ENCODE measurements at places on chromosomes 6 and 20.

- DNase-seq = no peak
These were observed 10.0 kb downstream of the SIM1 start for GRCh38 chr6:100454551-100455229.

- DNase-seq = no peak
These were observed 27.9 kb upstream of the CCR6 start for GRCh38 chr6:167094820-167095637.

- DNase-seq = no peak
These were observed 162.6 kb downstream of the FAM83B start for GRCh38 chr6:55009131-55009530.

DNA sequence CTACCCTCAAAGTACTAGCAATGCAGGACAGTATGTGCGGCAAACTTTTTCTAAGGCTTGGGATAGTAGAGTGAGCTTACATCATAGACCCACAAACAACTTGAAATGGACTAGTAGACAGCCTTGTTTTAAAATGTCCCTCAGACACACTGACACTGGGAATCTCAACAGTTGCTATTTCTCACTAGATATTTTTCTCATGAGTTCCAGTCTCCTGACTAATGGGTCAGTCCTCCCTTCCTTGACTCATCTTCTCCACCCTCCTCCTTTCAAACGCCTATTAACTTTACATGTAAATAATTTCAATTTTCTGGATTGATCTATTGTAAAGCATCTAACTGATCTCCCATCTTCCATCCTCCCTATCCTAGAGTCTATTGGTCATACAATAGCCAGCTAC is 308.3 kb upstream of the PREP start:
- DNase-seq = no peak

DNA sequence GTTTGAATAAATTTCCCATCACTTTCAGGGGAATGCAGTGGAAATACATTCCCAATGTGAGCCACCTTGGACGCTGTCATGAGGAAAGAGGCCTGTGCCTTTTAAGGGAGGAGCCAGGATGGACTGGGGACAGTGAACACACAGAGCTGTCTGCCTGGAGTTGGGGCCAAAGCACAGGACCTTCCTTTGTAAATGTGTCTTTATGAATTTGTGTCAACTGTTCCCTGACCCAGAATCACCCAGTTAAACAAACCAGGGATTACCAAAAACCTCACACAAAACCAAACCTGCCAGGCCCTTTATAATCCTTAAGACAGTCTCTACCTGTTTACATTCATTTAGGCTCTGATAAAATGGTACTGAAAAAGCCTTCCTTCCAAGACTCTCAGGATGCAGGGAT is 513.7 kb downstream of the MAFB start:
- no peak for DNase-seq

DNA sequence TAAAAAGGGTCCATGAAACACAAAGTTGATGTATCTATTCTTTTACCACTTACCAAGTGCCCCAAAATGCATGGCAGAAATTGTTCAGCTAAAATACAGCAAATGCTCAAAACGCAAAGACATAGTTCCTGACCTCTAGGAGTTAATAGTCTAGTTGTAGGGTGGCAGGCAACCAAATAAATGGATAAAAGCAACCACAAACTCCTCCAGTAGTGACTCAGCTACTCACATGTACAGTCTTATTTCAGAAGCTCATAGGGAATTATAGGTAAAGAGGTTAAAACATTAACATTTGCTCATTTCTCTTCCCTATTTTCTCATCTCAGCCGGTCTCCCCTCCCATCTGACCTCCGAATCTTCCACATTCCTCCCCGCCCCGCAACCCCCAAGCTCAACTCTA is 143.9 kb upstream of the INSM1 start:
- DNase-seq = no peak

DNA sequence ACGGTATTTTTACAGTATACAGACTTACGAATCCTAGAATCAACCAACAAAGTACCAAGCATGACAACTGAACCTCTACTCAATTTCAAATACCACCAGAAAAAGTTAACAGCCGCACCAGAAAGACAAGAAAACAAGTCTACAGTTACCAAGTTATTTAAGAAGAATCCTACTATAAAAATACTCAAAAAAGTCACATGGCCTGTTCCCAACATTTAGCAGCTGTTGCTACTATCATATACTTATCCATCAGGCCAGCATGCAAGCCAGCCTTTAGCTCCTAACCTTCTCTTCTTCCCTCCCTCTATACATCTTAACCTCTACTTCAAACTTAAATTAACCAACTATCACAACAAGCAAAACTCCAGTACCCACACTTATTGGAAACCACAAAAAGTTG is 1.9 kb downstream of the SYNCRIP start:
- no peak for DNase-seq

GRCh38 chr6:159089909-159090308 is 45.1 kb upstream of the TAGAP start:
- no peak for DNase-seq

DNA sequence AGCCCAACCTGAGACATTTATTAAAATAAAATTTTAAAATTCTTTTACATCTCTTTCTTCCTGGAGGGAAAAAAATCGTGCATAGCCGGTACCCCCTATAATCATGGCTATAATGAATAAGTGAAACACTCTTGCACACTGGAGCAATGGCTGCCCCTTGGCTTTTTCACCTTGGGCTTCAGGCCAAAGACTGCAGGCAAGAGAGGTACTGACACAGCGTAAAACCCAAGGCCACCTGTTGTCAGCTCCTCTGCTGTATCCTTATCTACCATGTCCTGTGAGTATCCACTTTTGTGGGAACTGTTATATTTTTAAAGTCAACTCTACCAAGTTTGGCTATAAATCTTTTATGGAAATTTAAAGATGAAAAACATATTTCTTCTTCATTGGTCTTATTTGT is 23.0 kb upstream of the LY86 start:
- DNase-seq = no peak

DNA sequence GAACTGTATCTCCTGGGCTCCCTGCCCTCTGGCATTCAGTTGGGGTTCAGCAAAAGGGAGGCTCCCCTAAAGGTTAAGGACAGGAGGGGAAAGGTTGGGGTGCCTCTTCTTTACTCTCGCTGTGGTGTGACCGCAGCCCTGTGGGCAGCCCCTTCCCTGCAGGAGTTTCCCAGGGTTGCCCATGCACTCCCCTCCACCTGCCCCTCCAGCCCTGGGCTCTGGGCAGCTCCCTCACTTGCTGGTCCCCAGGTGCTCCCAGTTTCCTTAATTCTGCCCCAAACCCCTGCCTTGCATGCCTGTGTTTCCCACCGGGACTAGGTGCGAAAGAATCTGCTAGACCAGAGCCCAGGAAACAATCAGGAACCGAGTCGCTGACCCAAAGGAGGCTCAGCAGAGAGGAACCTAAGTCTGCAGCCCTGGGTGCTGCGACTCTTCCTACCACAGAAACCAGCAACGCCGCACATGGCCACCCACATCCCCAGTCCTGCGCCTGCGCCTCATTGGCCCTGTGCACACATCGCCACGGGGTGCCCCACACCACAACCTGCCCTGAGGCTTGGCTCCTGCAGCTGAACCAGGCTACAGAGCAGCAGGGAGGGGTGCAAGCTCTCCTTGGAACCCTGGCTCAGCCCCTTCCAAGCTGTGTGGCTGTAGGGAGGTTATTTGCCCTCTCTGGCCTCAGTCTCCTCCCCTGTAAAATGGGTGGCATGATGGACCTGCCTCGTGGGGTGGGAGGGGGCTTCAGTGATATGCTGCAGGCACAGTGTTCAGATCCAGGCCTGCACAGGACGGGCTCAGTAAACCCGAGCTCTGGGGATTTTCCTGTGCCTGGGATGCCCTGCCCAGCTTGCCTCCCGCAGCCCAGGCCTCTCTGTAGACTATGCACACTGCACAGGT is 487.6 kb downstream of the PREX1 start:
- DNase-seq = no peak

DNA sequence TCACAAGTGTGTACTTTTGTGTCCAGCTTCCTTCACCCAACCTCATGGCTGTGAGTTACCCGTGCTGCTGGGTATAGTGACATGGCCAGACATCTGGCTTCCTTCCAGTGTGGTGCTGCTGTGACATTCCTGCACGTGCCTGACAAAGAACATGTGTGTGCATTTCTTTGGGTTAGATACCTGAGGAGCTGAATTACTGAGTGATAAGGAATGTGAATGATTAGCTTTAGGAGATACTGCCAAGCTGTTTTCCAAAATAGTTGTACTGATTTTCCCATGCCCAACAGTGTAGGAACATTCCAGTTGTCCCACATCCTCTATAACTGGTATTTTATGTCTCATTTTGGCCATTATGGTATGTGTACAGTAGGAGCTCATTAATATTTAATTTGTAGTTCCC is 132.5 kb downstream of the PREX1 start:
- DNase-seq = no peak

GRCh38 chr6:88920774-88921733 is 42.4 kb downstream of the RNGTT start:
- no peak for DNase-seq

DNA sequence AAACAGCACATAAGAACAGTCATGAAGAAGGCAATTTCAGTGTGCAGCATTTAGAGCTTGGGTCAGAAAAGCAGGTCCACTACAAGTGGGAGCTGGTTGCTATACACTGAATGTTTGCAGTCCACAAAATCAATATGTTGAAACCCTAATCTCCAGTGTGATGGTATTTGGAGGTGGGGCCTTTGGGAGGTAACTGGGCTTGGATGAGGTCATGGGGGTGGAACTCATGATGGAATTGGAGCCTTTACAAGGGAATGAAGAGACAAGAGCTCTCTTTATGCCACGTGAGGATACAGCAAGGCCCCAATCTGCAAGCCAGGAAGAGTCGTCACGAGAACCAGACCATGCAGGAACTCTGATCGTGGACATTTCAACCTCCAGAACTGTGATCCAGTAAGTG is 216.7 kb upstream of the SLC35B3 start:
- no peak for DNase-seq

GRCh38 chr6:170116636-170117035 is 174.2 kb downstream of the DLL1 start:
- DNase-seq = no peak

DNA sequence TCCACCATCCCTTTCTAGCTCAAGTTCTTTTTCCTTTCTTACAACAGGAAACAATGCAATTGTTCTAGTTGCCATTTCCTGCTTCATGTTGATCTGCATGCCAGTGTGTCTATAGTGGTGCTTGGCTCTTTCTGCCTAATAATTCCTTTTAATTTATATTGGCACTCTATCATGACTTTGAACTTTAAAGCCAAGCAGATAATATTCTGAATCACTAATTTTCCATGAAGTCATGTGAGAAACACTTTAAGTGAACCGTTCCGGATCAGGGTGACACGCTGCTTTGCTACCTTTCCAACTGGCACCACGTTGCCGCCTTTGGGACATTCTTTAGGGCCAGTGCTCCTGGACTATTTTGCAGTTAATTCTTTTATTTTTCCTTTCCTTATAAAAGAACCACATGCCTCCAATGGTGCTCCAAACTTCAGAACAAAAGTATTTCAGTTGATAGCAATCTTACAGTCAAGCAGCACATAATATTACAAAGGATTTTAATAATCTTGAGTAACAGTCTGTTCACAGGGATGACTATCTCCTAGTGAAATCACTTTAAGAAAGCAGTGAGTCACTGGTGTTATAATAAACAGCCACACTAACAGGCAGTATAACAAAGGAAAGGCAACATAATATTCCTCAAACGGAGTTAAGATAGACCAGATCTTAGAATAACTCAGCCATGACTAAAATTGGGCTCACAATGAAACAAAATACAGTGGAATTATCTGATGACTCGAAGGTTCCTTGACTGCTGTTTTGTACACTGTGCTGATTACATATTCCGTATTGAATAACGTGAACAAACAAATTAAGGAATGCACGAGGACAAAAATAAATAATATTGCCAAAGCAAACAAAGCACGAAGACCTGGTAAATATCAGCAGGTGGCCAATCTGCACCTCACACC is 19.0 kb upstream of the BLOC1S5 start:
- no peak for DNase-seq

DNA sequence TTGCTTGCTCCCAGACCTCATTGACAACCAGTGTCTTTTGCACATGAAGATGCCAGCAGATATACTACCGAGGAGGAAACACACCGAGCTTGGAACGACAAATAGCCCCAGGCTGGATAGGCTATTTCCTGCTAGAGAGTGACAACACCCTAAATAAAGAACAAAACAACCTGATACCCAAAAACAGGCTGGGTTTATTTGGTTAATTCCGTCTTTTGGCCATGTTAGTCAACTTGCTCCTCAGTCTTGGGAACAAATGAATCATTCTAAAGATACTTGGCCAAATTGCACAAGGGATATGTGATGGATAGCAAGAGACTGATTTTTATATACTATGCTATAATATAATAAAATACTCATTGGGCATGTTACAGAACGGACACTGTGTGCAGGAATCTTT is 11.5 kb upstream of the MUC22 start:
- DNase-seq = no peak

DNA sequence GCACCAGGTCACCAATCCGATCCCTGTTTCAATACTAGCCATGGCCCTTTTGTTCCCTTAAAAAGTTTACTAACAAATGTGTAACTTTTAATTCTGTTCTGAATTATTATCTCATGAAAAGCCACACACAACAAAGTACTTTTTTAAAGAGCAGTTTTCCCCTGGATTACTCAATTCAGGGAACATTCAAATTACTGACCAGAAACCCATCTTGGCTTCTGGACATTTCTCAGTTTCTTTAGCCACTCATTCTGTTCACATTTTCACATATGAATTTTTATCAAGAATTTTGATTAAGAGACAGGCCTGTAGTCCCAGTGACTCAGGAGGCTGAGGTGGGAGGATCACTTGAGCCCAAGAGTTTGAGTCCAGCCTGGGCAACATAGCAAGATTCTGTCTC is 47.4 kb downstream of the INSM1 start:
- no peak for DNase-seq

GRCh38 chr6:4853349-4853748 is 77.1 kb downstream of the CDYL start:
- DNase-seq = no peak

GRCh38 chr6:31358302-31358701 is 1.3 kb upstream of the HLA-B start:
- DNase-seq = no peak

DNA sequence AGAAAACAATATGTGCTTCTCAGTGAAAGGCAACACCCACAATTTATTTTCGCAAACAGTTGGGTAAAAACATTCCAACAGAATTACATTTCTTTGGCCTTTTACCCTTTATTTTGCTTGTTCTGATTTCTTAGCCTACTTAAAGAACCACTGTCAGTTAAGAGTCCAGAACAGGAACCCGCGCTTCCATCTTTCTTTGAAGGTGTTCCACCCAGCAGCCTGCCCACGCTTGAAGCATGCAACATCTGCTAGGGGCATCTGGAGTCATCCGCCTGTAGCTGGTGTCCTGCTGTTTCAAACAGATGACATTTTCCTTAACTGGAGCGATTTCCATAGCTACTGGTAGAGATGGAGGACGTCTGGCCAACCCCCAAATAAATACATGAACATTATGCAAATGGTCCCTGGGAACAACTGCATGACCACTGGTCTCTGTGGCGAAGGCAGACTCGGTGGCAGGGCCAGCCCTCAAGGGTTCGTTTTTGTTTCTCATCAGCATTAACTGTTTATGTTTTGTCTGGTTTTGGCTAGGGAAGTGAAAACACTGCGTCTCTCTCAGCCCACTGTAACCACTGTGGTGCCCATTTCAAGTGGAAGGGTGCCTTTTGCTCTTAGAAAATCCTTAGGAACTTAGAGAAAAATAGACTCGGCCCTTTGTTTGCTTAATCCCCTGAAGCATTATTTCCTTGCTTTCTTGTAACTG is 51.6 kb downstream of the LAMA4 start:
- no peak for DNase-seq

GRCh38 chr6:96086745-96087144 is 71.0 kb downstream of the FUT9 start:
- no peak for DNase-seq

- DNase-seq = no peak
These were observed 580.7 kb downstream of the MAFB start for GRCh38 chr20:40108321-40108720.

Data from stimulated activated CD8-positive, alpha-beta memory T cell treated with anti-CD3 and anti-CD28 coated beads, Interleukin-7, amount 100 ng/mL, for 24 hours (primary cell).